Stimulated activated CD4-positive, alpha-beta T cell treated with anti-CD3 and anti-CD28 coated beads, TNF-alpha, amount 100 ng/mL, for 1 hour (primary cell): ENCODE measurements at places on chromosomes 1 and 21.

- no peak for DNase-seq
These were observed 8.0 kb upstream of the THEMIS2 start for GRCh38 chr1:27864264-27864895.

DNA sequence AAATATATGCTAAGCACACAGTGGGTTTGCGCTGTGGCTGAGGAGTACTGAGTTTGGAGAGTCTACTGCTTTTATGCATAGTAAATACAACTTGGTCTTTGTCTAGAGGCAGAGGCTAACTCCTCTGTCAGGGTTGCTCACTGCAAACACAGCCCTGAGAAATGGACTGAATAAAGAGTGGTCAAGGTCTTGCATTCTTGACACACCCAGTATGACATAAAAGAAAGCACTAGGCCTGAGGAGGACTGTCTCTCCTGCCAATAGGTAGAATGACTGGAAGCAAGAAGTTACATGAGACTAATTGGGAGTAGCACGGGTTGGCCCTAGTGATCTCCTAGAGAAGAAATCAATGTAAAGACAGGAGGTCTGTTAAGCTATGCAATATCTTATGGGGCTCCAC, 367.2 kb upstream of the B3GALT2 start:
- no peak for DNase-seq

GRCh38 chr1:182395906-182396305, 4.3 kb upstream of the GLUL start:
- no peak for DNase-seq

GRCh38 chr1:62481681-62482080, 44.8 kb downstream of the USP1 start:
- no peak for DNase-seq

DNA sequence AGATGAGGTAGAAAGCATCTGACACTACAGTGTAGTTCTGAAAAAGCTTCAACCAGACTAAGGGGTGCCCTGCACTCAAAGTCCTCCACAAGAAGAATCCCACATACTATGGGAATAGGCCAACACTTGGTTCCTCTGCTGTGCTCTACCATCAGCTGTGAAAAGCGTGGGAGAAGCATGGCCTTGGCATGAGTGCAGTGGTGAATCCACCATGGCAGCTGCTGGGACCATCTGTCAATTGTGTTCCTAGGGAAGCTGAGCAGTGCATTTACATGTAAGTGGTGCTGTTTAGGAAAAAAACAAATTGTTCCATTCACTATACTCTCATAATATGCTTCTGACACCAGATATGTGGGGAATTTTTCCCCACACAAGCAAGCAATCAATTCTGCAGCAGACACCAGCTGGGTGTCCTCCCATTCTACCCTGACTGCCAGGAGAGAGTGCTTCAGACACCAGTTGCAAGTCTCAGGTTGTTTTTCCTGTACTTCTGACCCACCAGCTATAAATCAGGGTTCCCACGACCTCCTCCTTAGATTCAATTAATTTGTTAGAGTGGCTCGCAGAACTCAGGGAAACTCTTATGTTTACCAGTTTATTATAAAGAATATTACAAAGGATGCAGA, 230.8 kb upstream of the CHRM3 start:
- DNase-seq = no peak

DNA sequence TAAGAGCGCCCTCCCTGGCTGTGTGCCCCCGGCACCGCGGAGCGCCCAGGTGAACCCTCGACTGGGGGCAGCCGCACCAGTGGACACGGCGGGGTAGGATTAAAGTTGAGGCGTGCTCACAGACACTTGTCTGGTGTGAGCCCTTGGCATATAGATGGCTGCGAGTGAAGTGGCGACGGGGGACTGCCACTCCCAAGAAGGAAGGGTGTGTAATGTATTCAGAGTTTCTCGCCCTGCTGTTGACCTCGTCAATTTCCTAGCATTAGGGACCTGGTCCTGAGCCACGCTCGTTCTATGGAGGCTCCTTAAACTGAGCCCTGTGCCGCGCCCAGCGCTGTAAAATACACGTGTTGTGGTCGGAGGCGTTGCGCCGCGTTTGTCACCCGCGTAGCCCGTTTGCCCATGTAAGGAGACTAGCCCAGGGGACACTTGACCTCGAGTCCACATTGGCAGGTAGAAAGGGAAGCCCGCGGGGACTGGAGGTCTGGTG, 554 bp downstream of the EVA1C start:
- DNase-seq = no peak

GRCh38 chr1:85135392-85135798, 65.4 kb downstream of the SYDE2 start:
- DNase-seq = no peak

- no peak for DNase-seq
These were observed 75.9 kb downstream of the IVNS1ABP start for GRCh38 chr1:185241127-185241526.

- no peak for DNase-seq
These were observed 45.1 kb downstream of the BACE2 start for GRCh38 chr21:41213021-41213420.

DNA sequence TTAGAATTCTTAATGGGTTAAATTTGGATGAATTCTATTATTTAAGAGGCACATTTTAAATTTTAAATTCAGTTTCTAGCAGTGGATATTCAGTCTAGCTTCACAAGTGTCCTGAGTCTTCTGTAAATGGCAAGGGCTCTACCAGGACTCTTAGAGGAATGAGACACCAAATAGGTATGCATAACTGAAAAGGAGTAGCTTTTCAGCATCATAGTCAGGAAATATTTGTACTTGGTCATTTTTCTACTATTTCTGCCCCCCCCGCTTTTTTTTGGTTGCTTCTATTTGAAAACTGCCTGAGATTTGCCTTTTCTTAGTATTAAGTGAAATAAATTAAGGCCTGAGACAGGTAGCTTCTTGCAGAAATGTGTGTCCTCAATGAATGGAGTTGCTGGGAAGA, 80.2 kb downstream of the MAST2 start:
- no peak for DNase-seq

DNA sequence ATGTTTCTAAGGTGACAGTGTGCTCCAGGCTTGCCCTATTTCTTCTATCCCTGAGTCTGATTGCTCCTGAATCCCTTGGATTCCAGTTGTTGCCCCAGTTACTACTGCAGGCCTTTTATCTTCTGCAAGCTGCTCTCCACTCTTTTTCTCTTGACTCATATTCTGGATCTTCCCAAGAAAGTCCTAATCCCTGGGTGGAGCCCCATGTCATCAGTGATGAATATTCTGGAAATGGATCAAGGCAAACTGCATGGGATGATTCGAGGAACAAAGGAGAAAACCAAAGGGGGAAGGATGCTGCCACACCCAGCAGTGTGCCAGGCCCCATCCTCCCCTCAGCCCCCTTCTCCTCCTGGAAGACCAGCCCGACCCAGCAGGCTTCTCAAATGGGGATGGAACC, 63.3 kb upstream of the ATP2B4 start:
- DNase-seq = no peak

DNA sequence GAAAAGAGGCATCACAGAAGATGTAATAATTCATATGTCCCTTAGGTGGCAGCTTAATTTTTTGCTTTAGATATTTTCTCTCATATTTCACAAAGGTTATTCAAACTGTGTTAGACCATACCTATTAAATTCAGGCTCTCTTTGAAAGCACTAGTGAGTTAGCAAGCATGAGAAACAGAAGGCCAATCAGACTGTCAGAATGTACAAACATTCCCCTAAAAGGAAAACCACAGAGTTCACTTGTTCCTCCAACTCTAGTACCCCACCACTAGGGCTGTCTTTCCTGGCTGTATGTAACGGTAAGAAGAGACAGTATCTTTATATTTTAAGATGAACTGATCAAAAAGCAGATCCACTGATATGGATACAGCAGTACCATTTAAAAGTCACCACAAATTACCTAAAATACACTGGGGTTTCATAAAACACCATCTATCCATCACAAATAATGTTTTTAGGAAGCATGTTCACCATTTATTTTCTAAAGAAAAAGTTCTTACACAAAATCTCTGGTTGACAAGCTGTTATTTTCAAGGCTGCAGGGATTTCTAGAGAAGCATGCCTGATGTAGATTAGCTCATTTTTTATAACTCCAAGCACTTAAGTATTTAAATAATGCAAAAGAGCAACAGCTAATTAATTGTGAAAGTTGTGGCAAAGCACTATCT, 1.8 kb downstream of the ARPC5 start:
- DNase-seq = no peak

- no peak for DNase-seq
These were observed 9.2 kb downstream of the THBS3 start for GRCh38 chr1:155198547-155198906.

- DNase-seq = no peak
These were observed 51.1 kb upstream of the NEK2 start for GRCh38 chr1:211726467-211726995.

- no peak for DNase-seq
These were observed 6.4 kb downstream of the TTC22 start for GRCh38 chr1:54794451-54795355.

GRCh38 chr1:244047621-244048255, 3.3 kb upstream of the ZBTB18 start:
- no peak for DNase-seq

DNA sequence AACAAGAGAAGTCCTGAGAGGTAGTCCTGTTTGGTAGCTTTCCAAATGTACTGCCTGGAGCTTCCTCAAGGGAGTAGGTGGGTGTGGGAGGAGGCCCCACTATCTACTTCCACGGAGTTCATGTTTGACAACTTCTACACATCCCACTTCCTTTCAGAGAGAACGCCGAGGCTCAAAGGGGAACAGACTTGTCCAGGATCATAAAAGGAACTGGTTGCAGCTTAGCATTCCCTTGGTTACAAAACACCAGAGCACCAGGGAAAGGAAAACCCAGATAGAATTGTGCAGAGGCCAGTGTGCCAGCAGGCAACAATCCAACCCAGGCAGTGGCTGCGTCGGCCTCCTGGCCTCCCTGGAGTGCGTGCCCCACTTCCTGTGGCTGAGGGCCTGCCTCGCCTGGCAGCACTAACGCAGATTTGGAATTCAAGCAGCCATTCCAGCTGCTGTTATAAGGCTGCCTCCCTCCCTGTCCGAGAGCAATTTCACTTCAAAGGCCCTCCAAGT, 4.2 kb upstream of the RAP1GAP start:
- DNase-seq = no peak
